Uterine smooth muscle cell (primary cell): ENCODE measurements at places on chromosomes 3 and 15. TPM values are rescaled to one million over a fixed set of nuclear protein-coding genes. Genes with fewer than 3 reads are reported as not detected.

Gene ZNF660
- total RNA-seq = 0.55 and 1.7 TPM in 2 replicates

Gene AGBL1
- total RNA-seq = not detected in 2 replicates

Gene BCHE
- 8.2 and 13.4 TPM in 2 replicates for total RNA-seq

Gene SLC28A1
- total RNA-seq = under 0.01 and 0.12 TPM in 2 replicates

Gene SPATA12
- 0.11 TPM in 1 of 2 replicates, not detected in the other for total RNA-seq

Gene TGM4
- total RNA-seq = not detected in 2 replicates

Gene SAXO2
- total RNA-seq = 0.22 and 0.37 TPM in 2 replicates

Gene TMEM207
- not detected in 2 replicates for total RNA-seq

Gene XCR1
- total RNA-seq = under 0.01 TPM in 1 of 2 replicates, not detected in the other

Gene HTR3E
- total RNA-seq = not detected in 2 replicates

Gene GRM7
- under 0.01 and 0.22 TPM in 2 replicates for total RNA-seq

Gene CPN2
- total RNA-seq = not detected in 2 replicates

Gene IQCH
- total RNA-seq = 5.7 and 7.0 TPM in 2 replicates

Gene FSIP1
- total RNA-seq = 1.3 and 1.5 TPM in 2 replicates

Gene CALML4
- total RNA-seq = 1.1 and 1.3 TPM in 2 replicates

Gene GPR27
- 0.11 and 0.12 TPM in 2 replicates for total RNA-seq

Gene LOXL1
- total RNA-seq = 64.3 and 68.5 TPM in 2 replicates

Gene MOBP
- total RNA-seq = under 0.01 TPM in 2 replicates

Gene GRK7
- under 0.01 TPM in 1 of 2 replicates, not detected in the other for total RNA-seq

Gene NPAP1
- total RNA-seq = not detected in 2 replicates

Gene TRNT1
- 28.1 and 32.9 TPM in 2 replicates for total RNA-seq

Gene ADGRG7
- 1.1 and 49.1 TPM in 2 replicates for total RNA-seq

Gene ARNT2
- 1.4 and 3.7 TPM in 2 replicates for total RNA-seq

Gene TRPM1
- not detected in 2 replicates for total RNA-seq

Gene LAMB2
- total RNA-seq = 296 and 640 TPM in 2 replicates

Gene NUP210
- 0.77 and 1.9 TPM in 2 replicates for total RNA-seq

Gene IL17RB
- 0.11 and 0.12 TPM in 2 replicates for total RNA-seq

Gene WNT5A
- total RNA-seq = 4.4 and 8.9 TPM in 2 replicates

Gene TERB2
- not detected in 2 replicates for total RNA-seq

Gene ARMC8
- total RNA-seq = 48.2 and 57.9 TPM in 2 replicates

Gene CCDC13
- 0.33 and 0.62 TPM in 2 replicates for total RNA-seq

Gene NLGN1
- 11.2 and 20.1 TPM in 2 replicates for total RNA-seq

Gene CNTN3
- 4.2 and 5.0 TPM in 2 replicates for total RNA-seq

Gene NRROS
- total RNA-seq = 2.2 and 3.0 TPM in 2 replicates

Gene PPP1R14D
- total RNA-seq = not detected in 2 replicates

Gene HRG
- not detected in 2 replicates for total RNA-seq

Gene CHST13
- total RNA-seq = not detected in 2 replicates

Gene CCDC54
- total RNA-seq = not detected in 2 replicates

Gene CLDND1
- 117 and 120 TPM in 2 replicates for total RNA-seq

Gene TRAT1
- 0.11 TPM in 1 of 2 replicates, not detected in the other for total RNA-seq

Gene DNAJC13
- total RNA-seq = 103 and 107 TPM in 2 replicates

Gene FBN1
- 481 and 802 TPM in 2 replicates for total RNA-seq

Gene CPA3
- not detected in 2 replicates for total RNA-seq

Gene MAGEL2
- under 0.01 and 0.25 TPM in 2 replicates for total RNA-seq

Gene LDHAL6B
- total RNA-seq = under 0.01 TPM in 1 of 2 replicates, not detected in the other

Gene ZNF385D
- total RNA-seq = 0.66 and 0.75 TPM in 2 replicates

Gene TMF1
- total RNA-seq = 54.8 and 55.4 TPM in 2 replicates

Gene TF
- total RNA-seq = under 0.01 TPM in 2 replicates

Gene LMLN
- 10.0 and 11.5 TPM in 2 replicates for total RNA-seq

Gene PLA1A
- total RNA-seq = 0.25 and 0.33 TPM in 2 replicates

Gene PYGO1
- total RNA-seq = 5.9 and 10.6 TPM in 2 replicates
